Pons (tissue), 1 donor: ENCODE measurements at places on chromosomes 5 and 9.

DNA sequence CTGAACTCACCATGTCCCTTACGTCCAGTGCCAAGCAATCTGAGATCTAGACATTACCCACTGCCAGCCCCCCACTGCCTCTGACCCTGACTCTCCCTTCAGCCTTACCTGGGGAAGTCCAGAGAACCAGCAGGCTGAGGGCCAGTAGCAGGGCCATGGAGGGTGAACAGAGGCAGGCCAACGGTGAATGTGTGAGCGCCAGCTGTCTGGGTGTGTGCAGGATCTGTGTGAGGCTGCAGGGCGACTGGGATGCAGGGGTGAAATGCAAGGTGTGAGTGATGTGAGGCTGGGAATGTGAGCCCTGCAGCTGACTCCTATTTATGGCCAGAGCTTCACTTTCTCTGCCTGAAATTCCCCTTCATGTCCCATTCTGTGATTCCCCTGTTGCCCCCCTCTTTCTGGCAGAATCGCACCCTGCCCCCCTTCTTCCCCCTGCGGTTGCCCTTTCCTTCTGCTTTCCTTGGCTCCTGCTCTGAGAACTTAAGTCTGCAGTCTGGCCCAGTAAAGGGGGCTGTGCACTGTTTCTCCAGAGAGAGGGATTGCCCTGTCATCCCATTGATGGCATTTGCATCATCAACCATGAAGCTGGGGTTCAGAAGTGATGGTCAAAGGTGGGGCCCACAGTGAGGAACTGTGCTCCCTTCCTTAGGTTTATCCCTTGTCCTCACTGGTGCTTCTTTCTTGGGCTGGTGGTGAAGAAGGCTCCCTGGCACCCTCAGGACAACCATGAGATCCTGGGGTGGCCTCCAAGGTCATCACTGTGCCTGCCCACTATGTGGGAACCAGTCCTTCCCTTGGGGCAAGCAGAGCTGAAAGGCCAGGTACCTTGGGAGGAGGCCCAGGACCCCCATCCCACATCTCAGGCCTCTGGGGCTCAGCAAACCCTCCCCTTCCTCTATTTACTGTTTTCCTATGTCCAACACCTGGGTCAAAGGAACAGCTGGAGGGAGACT, at the start of gene CCL19:
TSS of gene CCL19 (minus strand) at position 294 of the 953 bp plus-strand sequence. CDS start at position 157, 137 bp downstream.
- DNase-seq = no peak

DNA sequence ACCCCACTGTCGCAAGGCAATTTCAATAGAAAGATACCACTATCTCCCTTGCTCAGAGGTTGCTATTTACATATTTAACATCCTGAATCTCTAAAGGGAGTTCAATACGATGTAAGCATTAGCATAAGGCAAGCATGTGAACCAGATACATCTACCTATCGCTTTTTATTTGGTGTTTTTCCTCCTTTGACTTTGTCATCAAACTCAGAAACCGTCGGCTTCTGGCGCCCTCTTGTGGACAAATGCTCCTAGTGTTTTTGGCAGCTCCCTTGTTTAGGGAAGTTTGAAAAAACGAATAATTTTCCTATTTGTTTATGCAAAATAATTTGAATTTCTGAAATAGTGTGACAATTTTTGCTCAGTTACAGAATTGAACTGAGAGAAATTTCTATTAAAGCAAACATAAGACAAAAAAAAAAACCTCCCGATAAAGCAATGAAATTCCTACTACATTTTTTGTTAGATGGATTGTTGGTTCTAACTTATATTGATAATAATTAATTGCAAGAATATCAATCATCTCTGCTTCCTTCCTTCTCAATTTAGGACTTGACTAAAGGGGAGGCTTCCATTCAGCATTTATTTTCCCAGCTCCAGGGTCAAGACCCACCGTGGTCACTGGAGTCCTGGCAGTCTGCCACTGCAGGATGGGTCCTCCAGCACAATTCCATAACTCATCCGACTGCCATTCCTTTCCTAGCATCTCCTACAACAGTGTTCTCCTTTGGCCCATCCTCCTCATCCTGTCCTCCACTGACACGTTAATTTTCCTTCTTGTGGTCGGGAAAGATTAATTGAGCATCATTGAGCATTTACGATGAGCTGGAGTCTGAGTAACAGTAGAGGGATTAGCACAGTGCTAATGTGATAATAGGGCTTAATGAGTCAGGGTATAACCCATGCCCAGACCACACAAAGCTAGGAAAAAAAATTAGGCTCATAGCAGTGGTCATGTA, 131.8 kb upstream of the CHD1 start:
- DNase-seq = peak; percentile 67

- DNase-seq = no peak
Observed at GRCh38 chr9:94005272-94005901, 50.2 kb upstream of the BARX1 start.

DNA sequence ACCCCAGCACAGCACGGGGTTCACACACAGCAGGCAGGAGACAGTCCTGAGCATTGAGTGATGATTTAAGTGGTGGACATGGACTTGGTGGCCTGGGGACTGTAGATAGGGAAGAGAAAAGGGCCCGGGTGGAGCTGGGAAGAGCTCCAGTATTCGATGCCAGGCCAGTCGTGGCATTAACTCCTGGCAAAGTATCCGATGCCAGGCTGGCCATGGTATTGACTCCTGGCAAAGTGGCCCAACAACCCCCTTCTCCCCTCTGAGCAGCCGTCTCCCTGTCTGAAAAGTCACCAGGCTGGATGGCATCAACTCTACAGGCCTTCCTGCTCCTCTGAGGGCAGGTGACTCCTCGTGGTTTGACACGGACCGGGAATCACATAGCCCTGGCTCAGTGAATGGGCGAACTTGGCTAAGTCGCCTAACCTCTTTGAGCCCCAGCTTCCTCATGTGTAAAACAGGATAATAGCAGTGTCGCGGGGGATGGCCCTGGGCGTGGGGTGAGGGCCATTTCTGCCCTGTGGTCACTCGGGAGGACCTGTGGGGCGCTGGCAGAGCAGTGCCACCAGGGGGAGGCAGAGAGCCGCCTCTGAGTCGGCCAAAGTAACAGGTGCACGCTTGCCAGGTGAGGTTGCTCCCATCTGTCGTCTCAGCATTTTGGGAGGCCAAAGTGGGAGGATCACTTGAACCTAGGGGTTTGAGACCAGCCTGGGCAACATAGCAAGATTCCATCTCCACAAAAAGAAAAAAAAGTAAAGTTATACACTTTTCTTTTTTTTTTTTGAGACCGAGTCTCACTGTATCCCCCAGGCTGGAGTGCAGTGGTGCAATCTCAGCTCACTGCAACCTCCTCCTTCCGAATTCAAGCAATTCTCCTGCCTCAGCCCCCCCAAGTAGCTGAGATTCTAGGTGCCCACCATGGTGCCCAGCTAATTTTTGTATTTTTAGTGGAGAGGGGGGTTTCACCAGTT, 5.7 kb upstream of the SEC16A start:
- no peak for DNase-seq

GRCh38 chr5:65307931-65308330, 173.8 kb downstream of the ADAMTS6 start:
- DNase-seq = no peak

GRCh38 chr9:16832101-16832500, 38.4 kb downstream of the BNC2 start:
- no peak for DNase-seq

DNA sequence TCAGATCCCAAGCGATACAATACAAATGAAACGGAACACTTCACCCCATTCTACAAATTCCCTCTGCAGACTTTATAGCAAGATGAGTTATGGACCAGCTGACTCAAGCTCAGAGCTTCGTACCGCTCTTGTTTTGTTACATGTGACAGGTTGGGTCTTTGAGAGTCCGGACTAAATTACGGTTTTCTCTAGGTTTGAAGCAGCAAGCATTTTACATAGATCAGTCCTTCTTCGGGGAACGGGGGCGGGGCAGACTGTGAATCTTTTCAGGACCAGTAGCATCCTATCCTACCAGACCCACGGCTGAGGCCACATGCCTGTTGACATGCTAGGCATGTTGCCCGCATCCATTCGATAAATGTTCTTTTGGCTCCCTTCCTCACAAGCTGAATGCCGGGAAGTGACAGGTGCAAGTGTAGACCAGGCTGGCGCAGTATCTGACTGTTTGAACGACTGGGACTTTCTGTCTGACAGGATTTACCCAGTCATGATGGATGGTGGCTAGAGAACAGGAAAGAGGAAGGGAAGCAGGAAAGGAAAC, 811.0 kb upstream of the GRAMD2B start:
- peak; percentile 37 for DNase-seq

- DNase-seq = no peak
Observed at GRCh38 chr5:10518347-10518746, 45.5 kb upstream of the ANKRD33B start.

- no peak for DNase-seq
Observed at GRCh38 chr5:78221964-78222451, 72.5 kb downstream of the AP3B1 start.

- no peak for DNase-seq
Observed at GRCh38 chr9:122225312-122226141, 3.2 kb downstream of the LHX6 start.

DNA sequence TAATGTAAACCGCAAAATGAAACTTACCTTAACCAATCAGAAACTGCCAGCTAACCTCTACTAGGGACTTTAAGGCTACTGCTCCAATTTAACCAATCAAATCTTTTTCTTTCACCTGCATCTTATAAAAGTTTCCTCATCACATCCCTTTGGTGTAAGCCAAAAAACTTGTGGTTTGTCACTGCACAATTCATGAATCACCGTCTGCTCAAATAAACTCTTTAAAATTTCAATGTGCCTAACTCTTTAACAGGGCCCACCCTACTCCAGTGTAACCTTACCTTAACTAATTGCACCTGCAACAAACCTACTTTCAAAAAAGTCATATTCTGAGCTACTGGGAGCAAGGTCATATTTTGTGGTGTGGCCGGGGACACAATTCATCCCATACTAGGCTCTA, 172.2 kb upstream of the GRAMD2B start:
- DNase-seq = no peak

GRCh38 chr5:24714746-24715145, 70.0 kb upstream of the CDH10 start:
- DNase-seq = peak; percentile 15

DNA sequence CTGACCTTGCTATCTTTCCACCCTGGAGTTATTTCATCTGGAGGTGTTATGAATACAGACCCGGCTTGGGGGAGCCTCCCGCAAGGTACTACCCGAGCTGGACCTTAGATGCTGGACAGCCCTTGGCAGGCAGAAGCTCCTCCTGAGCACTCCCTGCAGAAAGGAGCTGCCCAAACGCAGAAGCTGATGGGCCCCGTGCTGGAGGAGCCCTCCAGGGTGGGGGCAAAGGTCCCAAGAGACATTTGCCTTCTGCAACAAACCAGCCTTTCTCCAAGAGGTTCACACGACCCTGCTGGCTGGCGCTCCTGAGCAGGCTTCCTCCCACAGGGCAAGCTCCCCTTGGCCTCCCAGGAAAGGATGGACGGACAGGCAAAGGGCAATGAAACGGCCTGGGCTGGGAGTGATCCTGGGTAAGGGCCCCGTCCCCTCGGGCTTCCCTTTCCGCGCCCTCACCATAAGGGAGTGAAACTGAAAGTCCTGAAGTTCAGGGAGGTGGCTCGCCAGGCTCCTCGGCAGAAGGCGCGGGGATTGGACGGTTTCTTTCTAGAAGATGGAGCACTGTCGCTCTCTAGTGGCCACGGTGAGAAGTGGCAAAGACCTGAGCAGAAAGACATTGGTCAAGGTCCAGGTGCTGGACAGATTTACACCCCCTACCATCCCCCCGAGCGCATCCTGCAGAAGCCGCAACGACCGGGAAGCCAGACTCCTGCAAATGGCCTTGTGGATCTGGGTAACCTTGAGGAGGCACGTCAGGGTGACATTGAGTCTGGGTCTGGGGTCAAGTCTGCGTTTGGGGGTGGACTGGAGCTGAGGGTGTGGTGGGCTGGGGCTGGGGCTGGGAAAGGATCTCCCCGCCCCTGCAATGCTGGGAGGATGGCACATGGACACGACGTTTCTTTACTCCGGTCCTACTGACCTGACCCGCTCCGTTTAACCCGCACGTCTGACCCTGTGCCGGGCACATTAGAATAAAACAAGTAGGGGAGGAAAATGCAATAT, 56.4 kb downstream of the NEURL1B start:
- peak; percentile 84 for DNase-seq

GRCh38 chr9:130523921-130524320, 55.5 kb upstream of the FUBP3 start:
- DNase-seq = no peak

DNA sequence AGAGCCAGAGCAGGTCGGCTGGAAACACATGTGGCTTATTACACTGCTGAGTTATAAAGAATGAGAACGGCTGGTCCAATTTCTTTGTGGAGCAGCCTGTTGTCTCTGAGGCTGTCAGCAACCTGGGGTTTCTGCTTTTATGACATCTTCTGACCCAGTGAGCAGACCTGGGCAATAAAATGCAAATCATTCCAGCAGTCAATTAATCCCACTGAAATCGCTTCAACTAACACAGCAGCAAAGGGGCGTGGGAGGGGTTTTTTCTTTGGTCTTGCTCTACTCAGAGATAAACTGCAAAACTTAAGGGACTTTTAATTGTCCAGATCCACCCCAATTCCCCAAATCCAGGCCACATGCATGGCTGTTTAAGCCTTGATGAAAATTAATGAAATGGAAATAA, 215.7 kb downstream of the SLIT3 start:
- no peak for DNase-seq

GRCh38 chr9:104269996-104270963, 176.2 kb downstream of the SMC2 start:
- DNase-seq = no peak

DNA sequence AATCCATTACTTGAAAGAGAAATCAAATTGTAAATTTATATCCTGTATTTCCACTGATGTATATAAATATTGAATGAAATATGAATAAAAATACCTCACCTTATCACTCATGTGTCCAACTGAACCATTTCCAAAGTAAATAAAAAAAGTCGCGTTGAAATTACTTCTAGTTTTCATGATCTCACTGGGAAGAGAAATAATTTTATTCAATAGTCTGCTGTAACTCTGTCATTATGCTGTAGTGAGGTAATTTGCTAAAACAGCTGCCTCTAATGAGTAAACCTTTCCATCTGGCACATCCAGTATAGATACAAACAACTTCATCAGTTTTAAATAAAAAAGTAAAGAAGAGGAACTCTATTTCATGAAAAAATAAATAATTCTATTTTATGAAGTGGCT, 611.5 kb downstream of the ZNF608 start:
- no peak for DNase-seq
